ENCODE measurements at places on chromosomes 3 and 15.

DNA sequence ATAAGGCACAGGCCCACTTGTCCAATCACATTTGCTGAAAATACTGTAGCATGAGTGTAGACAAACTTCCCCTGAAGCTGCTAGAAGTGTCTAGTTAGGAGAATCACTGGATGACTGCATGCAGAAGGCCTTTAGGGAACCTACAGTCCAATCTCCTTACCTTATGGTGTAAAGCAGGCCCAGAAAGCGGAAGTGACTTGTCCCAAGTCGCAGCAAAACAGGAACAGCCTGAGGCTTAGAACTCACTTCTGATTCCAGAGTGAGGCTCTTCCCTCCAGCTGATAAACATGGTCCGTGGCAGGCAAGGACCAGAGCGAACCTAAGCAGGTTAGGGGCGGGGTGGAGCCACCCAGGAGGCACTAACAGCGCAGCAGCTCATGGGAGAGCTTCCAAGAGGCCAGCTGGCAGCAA is 2.5 kb downstream of the GRAMD2A start:
- no peak for DNase-seq

- DNase-seq: no peak
Observed at GRCh38 chr15:64423970-64424369, 36.3 kb downstream of the TRIP4 start.

GRCh38 chr3:133394561-133395311 is 5.1 kb upstream of the BFSP2 start:
- no peak for DNase-seq

DNA sequence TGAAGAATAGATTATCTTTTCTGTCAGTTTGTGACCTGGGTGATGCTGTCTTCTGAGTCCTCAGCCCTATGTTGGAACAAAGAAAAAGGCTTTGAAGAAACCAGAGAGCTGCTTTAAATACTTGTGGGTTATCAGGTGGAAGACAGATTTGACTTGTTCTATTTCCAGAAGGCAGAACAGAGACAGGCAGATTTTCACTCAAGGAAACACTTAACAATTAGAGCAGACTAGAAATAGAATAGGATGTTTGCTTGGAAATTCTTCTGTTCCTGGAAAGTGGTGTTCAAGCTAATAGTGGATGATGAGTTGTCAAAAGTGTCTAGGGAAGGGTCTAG is 219.4 kb downstream of the UBE2E2 start:
- no peak for DNase-seq

GRCh38 chr3:97662264-97662663 is 102.3 kb upstream of the ARL6 start:
- no peak for DNase-seq

GRCh38 chr3:45079715-45080114 is 53.6 kb downstream of the CLEC3B start:
- no peak for DNase-seq

- DNase-seq: no peak
Observed at GRCh38 chr3:192434186-192434585, 293.2 kb downstream of the FGF12 start.

DNA sequence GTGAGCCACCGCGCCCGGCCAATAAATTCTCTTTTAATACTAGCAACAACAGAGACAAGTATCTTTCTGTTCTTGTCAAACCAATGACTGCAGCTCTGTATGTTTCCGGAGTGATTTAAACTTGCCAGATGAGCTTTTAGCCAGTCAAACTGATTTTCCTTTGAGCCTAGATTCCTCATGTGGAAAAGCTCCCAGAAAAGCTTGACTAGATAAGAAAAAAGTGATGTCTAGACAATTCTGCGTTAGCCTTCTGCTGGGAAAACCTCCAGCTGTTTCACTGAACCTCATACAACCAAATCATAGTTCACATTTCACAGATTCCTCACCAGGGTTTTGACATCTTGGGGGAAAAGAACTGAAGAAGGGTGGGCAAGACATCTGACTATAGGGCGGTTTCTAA is 78.6 kb downstream of the MAGI1 start:
- DNase-seq: no peak

DNA sequence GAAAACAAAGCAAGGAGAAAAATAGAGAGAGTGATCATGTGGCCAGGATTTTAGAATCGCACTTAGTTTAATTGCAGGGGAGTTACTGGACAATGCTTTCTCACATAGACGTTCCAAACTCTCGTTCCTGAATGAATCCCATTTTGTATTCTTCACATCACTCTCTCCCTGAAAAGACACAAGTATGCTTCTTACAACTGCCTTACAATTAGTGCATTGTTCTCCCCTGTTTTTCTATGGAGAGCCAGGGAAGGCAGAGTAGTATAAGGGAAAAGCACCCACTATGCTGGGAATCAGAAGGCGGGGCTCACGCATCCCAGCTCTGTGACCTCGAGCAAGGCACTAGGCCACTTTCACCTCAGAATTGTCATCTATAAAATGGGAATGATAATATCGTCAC is 14.4 kb downstream of the TMOD2 start:
- no peak for DNase-seq

DNA sequence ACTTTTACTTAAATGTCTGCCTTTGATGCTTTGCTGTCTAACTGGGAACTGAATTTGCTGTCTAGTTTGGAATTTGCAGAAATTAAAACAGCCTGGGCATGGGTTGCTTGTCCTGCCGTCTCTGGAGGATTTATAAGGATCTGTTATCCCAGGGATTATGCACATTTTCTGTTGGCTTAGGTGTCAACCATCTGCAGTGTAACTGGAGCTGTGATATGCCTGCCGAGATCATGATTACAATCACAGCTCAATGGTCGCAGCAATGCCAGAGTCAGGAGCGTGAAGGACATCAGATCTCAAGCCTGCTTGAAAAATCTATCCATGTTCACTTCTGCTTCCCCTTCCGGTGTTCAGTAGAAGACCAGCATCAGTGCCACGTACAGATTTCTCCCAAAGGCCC is 41.8 kb upstream of the SETMAR start:
- no peak for DNase-seq

- DNase-seq: no peak
Observed at GRCh38 chr3:65667963-65668362, 370.8 kb downstream of the MAGI1 start.
